ENCODE measurements at places on chromosomes 1 and 21. TPM values are rescaled to one million over a fixed set of nuclear protein-coding genes. Genes with fewer than 3 reads are reported as not detected.

- DNase-seq, result no peak
Measured at GRCh38 chr21:38989745-38990423, 184.2 kb downstream of the ETS2 start.

DNA sequence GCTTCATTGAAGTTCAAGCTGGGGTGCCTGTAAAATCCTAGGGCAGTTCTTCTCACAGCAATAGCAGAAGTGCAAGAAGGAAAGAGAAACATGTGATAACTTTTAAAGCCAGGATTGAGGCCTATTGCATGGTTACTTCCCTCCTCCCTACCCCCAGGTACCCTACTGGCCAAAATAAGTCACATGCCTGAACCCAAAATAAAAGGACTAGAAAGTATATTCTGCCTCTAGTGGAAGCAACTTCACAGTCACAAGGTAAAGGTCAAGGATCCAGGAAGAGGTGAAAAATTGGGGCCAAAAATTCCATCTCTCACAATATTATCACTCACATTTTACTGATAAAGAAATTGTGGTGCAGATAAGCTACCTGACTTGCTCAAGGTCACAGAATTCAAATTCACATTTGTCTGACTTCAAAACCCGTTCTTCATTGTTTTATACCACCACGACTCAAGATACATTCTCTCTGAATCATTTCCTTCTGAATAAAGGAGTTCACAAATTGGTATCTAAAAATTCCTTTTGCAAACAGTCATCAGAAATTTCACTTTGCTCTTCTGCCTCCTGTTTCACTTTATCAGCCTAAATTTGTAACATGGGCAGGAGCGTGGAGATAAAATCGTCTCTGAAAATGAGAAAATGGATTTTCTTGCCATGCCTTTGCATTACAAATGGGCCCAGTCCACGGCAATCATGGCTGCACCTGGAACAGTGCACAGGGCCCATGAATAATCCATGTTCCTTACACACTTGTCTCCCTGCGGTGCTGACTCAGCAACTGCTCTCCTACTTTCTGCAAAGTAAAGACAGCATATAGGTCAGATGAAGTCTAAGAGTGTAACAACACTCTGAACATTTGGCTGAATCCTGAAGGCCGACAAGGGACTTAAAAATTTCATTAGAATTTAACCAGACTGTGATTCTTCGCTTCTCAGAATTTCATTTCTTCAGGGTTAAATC lies 485.3 kb upstream of the NFIA start:
- no peak for DNase-seq

DNA sequence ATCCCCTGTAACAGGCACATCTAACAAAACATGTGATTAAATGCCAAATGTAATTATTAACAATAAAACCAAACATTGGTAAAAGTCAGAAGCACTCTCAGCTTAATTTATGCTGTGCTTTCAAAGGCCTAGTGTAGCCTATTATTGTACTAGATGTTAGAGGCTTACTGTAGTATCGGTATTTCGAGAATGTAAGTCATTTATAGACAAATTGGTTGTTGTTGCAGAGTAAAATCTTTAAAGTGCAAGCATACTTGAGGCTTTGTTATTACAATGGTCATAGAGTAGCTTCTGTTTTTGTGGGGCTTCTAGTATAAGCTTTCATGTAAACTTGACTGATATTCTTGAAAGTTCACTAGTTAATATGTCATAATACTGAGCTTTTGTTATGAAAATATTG lies 965.8 kb downstream of the PLA2G4A start:
- DNase-seq, result no peak

DNA sequence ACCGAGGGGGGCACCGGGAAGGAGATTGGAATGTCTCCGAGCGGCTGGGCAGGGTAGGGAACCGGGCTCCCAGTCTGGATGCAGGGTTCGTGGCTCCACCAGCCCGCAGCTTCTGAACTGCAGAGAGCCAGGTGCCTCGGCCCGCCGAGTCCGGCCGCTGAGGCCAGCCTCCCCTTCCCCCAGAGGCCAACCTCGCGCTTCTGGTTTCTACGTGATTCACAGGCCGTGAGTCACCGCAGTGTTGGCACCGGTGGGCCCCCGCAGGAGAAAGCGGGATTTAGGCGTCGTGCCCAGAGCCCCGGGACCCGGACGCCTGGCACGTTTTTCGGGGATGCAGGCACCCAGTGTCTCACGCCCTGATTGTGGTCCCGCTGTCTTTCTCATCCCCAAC lies 458 bp downstream of the CRABP2 start:
- DNase-seq, result no peak

DNA sequence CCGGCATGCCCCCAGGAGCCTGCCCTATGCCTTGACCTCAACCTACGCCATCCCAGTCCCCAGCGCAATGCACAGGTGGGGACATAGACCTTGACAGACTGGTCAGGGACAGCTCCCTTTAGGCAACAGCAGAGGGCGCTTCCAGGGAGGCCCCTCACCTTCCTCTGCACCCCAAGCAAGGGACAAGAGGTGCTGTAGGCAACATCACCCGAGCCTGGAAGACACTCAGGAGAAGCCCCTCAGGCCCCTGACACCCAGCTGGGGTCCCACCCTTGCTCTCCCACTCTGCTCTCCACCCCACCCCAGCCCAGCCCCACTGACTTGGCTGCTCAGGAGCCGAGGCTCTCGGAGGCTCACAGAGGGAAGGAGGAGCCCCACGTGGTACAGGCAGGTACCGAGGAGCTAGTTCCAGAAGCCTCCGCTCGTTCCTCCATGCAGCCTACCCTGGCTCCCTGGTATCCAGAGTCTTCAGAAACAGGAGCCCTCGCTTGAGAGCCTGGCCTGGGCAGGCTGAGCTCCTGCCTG lies 2.4 kb upstream of the WNT3A start:
- no peak for DNase-seq

- no peak for DNase-seq
Measured at GRCh38 chr1:61740751-61741700, 1.3 kb upstream of the PATJ start.

- no peak for DNase-seq
Measured at GRCh38 chr1:116426401-116426800, 53.4 kb downstream of the ATP1A1 start.

DNA sequence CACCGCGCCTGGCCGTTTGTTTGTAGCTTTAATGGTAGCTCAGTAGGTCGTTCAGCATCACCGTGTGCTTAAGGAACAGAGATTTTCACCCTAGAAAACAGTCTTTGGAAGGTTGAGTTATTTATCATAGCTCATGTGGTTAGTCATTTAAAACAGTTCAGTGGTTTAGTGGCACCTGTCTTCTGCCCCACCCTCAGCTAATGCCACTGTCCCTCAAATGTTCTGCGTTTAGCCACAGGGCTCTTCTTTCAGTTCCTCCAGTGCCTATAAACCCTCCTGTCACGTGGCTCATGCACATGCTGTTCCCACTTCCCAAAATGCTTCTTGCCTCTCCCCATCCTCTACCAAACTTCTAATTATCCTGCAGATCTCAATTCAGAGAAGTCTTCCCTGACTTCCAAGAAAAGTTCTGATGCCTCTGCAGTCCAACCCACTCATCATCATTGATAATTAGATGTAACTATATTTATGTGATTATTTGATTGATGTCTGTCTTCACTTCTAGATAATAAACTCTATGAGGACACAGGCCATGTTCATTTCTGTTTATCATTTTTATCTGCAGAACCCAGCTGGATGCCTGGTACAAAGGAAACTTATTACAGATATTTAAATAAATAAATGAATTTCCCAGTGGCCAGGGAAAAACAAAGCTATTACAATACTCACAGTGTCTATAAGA lies 14.4 kb upstream of the DIPK1A start:
- no peak for DNase-seq

DNA sequence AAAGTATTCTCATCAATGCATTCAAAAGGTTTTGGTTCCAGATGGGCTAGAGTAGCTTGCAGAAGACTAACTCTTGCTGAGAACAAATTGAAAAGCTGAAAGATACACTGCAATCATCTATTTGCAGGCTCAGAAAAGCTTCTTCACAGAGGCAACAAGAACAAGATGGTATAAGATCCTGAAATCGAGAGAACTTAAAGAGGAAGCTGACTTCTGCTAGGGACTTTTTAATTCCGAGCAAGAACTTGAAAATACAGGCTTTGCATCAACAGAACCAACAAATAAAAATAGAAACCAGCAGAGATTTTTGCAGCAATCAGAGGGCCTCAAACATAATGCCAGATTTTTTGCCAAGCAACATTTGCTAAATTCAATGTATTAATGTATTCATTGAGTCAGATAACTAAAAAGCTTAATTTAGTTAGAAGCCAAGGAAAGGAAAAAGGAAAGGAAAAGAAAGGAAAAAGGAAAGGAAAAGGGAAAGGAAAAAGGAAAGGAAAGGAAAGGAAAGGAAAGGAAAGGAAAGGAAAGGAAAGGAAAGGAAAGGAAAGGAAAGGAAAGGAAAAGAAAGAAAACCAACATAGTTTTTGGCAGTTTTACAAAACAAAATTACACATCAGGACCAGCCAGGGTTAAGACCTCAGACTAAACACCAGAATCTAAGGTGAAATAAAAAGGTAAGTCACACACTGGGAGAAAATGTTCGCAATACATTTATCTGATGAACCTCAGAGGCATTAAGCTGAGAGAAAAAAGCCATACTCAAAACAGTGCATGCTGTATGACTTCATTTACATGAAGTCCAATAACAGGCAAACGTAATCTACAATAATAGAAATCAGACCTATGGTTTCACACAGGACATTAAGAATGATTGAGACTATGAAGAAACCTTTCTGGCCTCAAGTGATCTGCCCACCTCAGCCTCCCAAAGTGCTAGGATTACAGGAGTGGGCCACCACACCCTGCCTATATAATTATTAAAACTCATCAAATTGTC lies 42.6 kb downstream of the FAF1 start:
- no peak for DNase-seq

The GALNT2 gene
- total RNA-seq, result 13.6 TPM

The FMOD gene
- not detected for total RNA-seq

The CFHR2 gene
- total RNA-seq, result not detected
